Myocyte (in vitro differentiated cells): ENCODE measurements at places on chromosomes 7 and 10. TPM values are rescaled to one million over a fixed set of nuclear protein-coding genes. Genes with fewer than 3 reads are reported as not detected.

Gene DNA2
- total RNA-seq: 4.1 and 5.2 TPM in 2 replicates

DNA sequence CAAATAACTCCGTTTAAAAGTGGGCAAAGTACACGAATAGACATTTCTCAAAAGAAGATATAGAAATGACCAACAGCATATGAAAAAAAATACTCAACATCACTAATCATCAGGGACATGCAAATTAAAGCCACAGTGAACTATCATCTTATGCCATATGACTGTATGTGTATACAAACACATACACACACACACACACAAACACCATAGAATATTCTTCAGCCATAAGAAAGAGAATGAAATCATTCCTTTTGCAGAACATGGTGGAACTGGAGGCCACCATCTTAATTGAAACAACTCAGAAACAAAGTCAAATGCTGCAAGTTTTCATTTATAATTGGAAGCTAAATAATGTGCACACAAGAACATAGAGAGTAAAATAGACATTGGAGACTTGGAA, 1019.4 kb downstream of the KCNMA1 start:
- DNase-seq: no peak

- DNase-seq: no peak
Observed at GRCh38 chr7:4816419-4817080, 41.1 kb downstream of the AP5Z1 start.

DNA sequence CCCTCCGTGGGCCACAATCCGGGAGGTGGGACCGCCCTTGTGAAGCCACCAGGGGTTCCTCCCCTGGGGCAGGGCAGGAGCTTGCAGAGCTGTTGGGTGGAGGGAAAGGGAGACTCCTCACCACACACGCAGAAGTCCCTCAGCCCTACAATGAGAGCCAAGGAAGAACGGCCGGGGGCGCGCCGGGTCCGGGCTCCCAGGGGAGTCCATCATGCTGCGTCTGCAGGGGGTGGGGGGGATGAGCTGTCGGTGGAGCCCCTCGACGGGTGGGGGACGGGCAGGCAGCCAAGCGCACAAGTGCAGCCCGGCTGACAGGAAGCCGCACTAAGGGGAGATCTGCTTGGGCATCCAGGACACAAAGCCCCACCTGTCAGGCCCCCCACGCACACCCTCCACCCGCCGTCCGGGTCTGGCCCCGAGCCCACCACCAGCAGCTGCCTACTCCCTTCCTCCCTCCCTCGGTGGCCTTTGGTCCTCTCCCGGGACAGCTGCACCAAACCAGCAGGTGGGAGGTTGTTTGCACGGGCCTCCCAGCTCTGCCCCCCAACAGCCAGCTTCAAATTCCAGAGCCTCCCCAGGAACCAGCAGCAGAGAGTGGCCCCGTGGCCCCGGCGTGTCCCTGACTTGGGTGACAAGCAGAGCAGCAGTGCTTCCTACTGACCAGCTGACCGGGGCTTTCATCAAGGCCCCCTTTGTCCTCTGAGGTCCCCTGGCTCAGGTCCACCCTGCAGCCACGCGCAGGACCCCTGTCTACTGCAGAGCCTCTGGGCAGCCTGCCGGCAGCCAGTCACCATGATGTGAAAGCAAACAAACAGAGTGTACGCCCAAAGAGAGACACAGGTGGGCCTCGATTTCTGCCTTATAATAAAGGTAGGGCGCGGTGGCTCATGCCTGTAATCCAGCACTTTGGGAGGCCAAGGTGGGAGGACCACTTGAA, 50.3 kb downstream of the HIP1 start:
- peak; percentile 99 for DNase-seq

Gene LRRN3
- 5.2 and 26.9 TPM in 2 replicates for total RNA-seq

- peak; percentile 42 for DNase-seq
Observed at GRCh38 chr10:80487791-80488538, 33.9 kb downstream of the TSPAN14 start.

Gene IDI2
- not detected in 2 replicates for total RNA-seq

GRCh38 chr7:42869131-42870020, 42.5 kb downstream of the C7orf25 start:
- no peak for DNase-seq

GRCh38 chr7:75937958-75938786, 23.2 kb downstream of the POR start:
- peak; percentile 99 for DNase-seq

Gene TMEM236
- total RNA-seq: 0.13 and 0.31 TPM in 2 replicates

- no peak for DNase-seq
Observed at GRCh38 chr10:131003455-131003854, 308.1 kb downstream of the TCERG1L start.

GRCh38 chr10:79108728-79109127, 40.0 kb downstream of the ZMIZ1 start:
- no peak for DNase-seq

DNA sequence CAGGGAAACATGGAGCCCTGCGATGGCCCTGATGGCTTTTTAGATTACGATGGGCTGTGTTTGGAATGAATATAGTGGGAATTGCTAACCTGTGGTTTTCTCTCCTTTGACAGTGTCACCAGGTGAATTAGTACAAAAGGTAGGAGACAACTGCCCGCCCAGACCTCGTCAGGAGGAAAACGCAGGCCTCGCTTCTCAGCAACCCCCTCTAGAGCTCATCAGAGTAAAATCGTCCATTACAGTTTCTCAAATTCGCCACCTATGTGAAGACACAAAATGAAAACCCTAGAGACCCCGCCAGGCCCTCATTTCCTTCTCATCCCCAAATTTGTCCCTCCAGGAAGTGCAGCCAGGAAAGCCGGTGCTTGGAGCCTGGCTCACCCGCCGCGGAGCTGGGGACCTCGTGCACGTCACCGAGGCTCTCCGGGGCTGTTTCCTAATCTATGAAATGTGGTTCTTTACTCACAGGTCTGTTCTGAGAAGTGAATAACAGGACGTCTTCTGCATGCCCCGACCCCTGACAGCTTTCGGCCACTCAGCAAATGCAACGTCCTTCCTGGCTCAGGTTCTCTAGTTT, 143.7 kb downstream of the VIPR2 start:
- no peak for DNase-seq

Gene TUBB8
- total RNA-seq: not detected in 2 replicates

GRCh38 chr7:134317434-134317833, 704 bp upstream of the SLC35B4 start:
- DNase-seq: no peak

DNA sequence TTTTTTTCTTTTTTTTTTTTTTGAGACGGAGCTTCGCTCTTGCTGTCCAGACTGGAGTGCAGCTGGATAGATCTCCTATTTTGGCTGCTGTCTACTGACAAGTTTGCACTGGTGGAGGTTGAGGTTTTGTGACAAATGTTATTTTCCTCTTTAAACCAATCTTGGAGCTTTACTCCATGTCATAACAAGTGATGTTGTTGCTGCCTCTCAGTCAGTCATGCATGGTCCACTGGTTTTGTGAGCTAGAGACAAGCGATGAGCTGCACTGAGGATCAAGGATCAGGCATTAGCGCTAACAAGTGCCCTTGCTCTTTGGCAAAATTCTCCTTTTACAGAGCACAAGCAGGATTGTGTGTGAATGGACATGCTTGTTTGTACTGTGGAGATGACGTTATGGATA, 805 bp upstream of the WDFY4 start:
- no peak for DNase-seq

- DNase-seq: peak; percentile 77
Observed at GRCh38 chr10:89207181-89207800, at the start of gene CH25H. Gene CH25H, minus strand, starts transcription at chr10:89207317. Its CDS starts 25 bp downstream, at chr10:89207292.

DNA sequence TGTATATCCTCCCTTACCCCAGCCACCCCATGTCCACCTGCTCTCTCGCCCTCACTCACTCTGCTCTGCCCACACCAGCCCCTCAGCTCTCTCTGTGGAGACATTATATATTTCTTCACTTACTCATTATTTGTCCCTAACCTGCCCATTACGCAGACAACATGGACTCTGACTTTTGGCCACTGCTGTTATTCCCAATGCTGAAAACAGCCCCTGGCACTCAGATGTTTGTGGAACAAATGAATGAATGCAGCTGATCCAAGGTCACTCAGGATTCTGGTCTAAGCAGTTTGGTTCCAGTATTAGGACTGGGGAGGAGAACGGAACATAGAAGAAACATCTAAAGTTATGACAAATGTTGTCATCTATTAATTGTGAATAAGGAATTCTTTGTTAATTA, 26.7 kb downstream of the GNA12 start:
- DNase-seq: no peak

- DNase-seq: peak; percentile 10
Observed at GRCh38 chr7:103752995-103753394, 236.5 kb downstream of the RELN start.

Gene CALHM3
- not detected in 2 replicates for total RNA-seq

- no peak for DNase-seq
Observed at GRCh38 chr7:111942450-111943081, 263.6 kb downstream of the DOCK4 start.

Gene NODAL
- not detected in 2 replicates for total RNA-seq

DNA sequence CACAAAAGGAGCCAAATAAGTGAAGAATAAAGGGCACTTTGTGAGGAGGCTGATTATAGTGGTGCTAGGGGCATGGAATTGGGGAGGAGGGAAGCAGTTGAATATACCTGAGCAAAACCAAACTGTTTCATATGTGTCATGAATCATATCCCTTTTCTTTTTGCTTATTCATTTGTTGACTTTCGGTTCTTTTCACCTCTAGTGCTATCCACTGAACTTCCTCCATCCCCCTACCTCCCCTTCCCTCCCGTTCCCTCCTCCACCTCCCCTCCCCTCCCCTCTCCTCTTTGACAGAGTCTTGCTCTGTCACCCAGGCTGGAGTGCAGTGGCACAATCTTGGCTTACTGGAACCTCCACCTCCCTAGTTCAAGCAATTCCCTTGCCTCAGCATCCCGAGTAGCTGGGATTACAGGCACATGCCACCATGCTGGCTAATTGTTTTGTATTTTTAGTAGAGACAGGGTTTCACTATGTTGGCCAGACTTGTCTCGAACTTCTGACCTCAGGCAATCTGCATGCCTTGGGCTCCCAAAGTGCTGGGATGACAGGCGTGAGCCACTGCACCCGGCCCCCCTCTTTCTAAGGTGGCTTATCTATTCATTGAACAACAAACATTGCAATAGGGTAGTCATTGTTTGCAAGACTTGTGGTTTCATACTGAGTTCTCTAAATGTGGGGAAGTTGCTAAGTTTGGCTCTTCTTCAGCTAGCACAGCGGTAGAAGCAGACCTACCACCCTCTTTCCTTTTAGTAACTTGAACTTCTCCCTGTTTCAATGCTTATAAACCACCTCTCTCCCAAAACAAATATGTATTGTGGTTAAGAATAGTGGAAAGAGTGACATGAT, 150.4 kb upstream of the PRPS1L1 start:
- DNase-seq: peak; percentile 21

Gene LBX1
- 11.7 and 14.1 TPM in 2 replicates for total RNA-seq
